Stimulated activated CD8-positive, alpha-beta memory T cell treated with anti-CD3 and anti-CD28 coated beads, Interleukin-15, amount 100 ng/mL, for 4 hours (primary cell): ENCODE measurements at places on chromosomes 4 and X.

DNA sequence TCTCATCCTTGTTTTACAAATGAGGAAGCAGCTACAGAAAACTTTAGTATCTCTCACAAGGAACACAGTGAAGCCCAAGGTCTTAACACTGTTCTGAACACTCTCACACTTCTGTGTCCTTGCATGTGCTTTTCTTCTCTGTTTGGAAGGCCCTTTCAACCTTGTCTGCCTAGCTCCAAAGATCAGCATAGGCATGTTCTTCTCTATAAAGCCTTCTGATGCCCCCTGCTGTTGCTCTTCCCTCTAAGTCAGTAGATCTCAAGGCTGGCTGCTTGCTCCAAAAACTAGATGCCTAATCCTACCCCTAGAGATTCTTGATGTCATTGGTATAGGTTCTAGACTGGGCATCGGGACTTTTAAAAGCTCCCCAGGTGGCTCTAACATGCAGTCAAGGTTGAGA lies 5.9 kb downstream of the APOO start:
- no peak for DNase-seq

DNA sequence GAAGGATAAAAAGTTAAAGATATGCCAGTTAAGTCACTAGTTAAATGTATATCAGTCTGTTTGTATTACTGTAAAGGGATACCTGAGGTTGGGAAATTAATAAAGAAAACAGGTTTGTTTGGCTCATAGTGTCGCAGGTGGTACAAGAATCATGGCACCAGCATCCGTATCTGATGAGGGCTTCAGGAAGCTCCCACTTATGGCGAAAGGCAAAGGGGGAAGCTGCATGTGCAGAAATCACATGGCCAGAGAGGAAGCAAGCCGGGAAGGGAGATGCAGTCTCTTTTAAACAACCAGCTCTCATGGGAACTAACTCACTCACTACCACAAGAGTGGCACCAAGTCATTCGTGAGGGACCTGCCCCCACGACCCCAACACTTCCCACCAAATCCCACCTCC lies 91.9 kb upstream of the SH3RF1 start:
- no peak for DNase-seq

DNA sequence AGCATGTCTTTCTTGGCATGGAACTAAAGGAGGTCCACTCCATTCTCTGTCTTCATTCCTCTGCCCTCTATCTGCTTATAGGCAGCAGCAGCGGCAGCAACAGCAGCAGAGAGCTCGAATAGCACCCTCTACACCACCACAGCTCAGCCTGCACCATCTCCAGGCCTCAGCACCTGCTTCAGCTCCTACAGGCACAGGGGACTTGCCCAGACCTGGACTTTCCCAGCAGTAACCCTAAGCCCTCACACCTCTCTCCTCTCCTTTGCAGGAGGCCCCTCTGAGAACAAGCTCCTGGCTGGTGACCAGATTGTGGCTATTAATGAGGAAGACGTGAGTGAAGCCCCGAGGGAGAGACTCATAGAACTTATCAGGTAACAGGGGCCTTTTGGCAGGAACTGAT lies 80.7 kb downstream of the FRMPD3 start:
- no peak for DNase-seq

- DNase-seq = no peak
These were observed 46.4 kb downstream of the ARHGEF38 start for GRCh38 chr4:105598787-105599186.

DNA sequence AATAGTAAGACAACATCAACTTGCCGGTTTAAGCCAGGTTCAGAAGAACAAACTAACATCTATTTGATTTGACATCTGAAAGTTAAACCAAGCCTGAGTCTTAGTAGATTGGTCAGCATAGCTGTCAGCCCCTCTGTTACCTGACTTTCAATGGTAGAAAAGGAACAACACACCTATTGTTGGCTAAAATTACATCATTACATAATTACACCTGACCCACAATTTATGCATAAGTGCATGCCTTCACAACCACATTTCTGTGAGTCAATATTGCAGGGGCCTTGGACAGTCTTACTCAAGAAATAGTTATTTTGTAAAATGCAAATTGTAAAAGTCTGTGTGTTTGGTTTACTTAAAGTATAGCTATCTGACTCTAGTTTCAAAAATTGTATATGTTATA lies 36.2 kb downstream of the EGFL6 start:
- DNase-seq = no peak

DNA sequence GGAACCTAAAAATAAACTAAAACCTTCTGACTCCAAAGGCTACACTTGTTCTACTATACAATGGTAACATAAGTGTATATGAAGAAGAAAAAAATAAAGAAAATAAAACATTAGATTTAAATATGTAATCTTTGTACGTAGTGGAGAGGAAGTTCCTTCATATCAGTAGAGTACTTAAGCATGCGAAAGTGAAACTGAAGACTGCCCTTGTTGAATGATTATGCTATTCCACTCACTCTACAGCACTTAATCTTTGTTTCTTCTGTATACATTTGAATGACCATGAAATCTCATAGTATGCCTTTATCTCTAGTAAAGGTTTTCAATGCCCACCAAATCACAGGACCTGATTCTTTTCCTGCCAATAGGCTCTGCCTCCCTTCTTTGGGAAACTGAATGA lies 78.9 kb downstream of the NDST3 start:
- no peak for DNase-seq

DNA sequence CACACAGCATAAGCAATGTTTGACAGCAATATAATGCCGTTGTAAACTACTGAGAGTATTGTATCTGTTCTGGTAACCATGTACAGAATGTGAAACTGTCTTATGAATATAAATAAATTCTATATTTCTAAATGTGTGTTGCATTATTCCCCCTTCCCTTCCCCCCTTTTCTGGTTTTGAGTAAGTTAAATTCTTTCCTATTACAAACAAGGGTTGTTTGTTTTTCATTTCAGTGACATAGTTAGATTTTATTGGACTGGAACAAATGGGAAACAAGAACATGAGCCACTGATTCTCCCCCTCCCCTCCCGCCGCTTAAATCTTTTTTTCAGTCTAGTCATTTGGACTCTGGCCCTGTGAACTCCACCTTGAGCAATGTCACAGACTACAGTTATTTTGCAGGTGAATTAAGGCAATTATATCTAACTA lies 69.8 kb downstream of the GPAT3 start:
- DNase-seq = no peak

- no peak for DNase-seq
These were observed 204.3 kb upstream of the TLL1 start for GRCh38 chr4:165668694-165669093.
